ENCODE measurements at places on chromosomes 11 and 22.
A peak's percentile ranks its signal among the peaks of the same experiment; 100 is the strongest.

- DNase-seq = no peak
These were observed 1120.5 kb upstream of the RAG2 start for GRCh38 chr11:37718431-37718999.

DNA sequence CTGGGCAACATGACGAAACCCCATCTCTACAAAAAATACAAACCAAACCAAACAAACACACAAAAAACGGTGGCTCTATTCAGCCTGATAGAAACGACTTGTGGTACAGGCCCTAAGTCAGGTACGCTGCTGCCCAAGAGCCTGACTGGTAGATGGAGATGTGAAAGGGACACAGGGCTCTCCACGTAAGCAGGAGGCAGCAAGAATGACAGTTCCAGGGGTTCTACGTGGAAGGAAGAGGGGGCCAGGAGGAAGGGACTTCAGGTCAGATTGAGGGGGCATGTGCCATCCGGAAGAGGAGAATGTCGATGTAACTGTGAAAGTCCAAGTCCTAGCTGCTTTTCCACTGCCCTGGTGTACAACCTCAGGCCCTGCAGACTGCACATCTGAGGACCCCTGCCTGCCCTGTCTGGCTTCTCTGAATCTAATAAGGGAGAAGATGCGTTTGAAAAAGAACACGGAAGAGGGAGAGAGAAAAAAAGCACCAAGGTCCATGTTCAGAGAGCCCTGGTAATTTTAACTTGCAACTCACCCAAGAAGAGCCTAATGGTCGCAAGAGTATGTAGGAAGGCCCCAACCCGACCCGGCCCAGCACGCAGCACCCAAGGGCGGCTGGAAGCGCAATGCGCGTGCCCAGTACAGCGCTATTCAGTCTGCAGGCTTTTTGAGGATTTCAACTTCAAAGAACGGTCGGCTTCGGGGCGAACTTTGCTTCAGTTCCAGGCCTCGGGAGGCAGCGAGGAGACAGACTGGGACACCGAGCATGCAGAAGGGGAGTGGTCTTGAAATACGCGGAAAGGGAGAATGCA is 909 bp upstream of the ZNRD2 start:
- no peak for DNase-seq

DNA sequence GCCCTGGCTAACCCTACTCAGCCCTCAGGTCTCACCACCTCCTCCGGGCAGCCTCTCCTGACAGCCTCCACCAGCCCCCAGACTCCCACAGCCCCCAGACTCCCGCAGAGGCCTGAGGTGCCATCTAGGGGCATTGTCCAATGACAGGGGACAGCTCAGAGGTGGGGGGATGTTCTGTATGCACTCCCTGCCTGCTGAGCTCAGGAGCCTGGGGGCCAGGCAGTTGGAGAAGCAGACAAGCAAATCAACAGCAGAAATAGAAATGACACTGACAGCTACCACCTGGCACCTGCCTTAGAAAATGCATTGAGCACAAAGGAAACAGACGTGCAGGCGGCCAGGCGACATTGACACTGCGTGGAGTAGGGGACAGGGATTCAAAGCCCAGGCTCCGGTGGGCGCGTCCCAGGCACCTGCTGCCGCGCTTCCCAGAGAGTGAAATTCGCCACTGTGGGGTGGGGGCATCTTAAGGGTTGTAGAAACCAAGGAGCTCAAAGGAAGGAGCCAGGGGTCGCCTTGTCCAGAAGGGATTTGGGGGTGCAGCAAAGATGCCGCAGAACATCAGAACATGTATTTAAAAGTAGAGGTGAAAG is 22.5 kb upstream of the WNT7B start:
- DNase-seq = no peak

DNA sequence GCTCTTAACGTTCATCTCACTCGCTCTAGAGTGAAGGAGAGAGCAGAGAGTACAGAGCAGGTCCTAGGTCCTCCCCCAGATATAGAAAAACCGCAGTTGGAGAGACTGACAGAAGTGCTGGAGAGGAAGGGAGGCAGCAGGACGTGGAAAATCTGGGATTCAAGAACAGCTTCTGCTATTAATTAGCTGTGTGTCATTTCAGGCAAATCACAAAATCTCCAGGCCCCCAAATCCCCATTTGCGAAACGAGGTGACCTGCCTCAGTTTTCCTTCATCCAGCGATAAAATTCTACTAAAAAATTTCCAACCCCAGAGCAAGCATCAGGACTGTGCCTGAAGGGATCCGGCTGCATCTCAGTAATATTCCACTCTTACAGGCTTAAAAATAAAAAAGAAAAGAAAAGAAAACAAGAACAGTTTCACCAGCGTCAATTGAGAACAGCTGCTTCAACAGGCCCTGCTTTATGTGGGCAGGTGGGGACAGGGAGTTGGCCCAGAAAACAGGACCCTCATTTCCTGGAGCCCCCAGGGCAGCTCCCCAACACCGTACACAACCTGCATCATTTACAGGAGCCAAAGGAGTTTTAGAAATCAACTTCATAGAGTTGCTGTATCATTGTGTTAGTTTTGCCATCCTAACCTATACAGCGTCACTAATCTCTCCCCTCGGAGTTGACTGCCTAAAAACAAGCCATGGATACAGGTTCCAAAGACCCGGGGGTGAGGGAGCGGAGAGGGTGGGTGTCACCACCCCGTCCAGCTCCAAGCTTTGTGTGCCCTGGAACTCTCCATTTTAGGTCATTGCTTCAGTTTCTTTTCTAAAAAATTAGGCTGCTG is 2.3 kb upstream of the MALAT1 start:
- peak; percentile 69 for DNase-seq

DNA sequence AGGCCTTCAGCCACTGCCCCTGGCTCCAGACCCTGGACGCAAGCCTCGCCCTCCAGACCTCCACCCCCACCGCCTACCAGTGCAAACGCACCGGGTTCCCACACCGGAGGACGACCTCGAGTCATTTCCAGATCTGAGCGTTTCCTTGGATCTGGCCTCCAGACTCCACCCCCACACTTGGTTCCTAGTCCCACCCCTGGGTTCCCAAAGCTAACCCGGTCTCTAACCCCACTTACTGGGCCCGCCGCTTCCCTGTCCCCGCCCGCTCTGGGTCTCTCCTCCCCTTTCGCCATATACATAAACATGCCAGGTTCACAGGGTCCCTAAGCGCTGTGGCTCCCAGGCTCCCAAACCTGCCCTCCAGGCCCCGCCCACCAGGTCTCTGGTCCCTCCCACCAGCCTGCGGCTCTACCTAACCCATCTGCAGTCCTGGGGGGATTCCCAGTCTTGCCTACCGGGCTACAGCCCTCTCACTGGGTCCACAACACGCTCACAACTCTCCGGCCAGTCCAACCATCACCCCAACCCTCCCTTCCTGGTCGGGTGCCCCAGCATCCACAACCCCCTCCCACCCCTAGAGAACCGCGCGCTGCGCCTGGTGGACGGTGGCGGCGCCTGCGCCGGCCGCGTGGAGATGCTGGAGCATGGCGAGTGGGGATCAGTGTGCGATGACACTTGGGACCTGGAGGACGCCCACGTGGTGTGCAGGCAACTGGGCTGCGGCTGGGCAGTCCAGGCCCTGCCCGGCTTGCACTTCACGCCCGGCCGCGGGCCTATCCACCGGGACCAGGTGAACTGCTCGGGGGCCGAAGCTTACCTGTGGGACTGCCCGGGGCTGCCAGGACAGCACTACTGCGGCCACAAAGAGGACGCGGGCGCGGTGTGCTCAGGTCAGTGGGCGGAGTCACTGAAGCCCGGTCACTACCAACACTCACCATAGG is 36.7 kb downstream of the CD6 start:
- no peak for DNase-seq
